ENCODE measurements at places on chromosomes 2 and 18. TPM values are rescaled to one million over a fixed set of nuclear protein-coding genes. Genes with fewer than 3 reads are reported as not detected.

Gene MPP4
- 0.35 TPM for total RNA-seq

Gene DYNAP
- total RNA-seq = not detected

Gene SNTG2
- total RNA-seq = not detected

Gene AGFG1
- 30.2 TPM for total RNA-seq

Gene CAPN14
- 4.0 TPM for total RNA-seq

Gene BMP10
- total RNA-seq = not detected

Gene IL37
- not detected for total RNA-seq

Gene FASTKD2
- total RNA-seq = 35.2 TPM

Gene RAB11FIP5
- total RNA-seq = 25.2 TPM

Gene FECH
- total RNA-seq = 20.0 TPM

Gene RFX8
- total RNA-seq = 0.09 TPM

Gene CARF
- 2.0 TPM for total RNA-seq

Gene ZSWIM2
- total RNA-seq = not detected

Gene VWA3B
- not detected for total RNA-seq

Gene ACTG2
- 2.3 TPM for total RNA-seq

Gene GALNT5
- total RNA-seq = 48.1 TPM

Gene FN1
- 679 TPM for total RNA-seq

Gene CDH19
- not detected for total RNA-seq

Gene HOXD10
- total RNA-seq = not detected

Gene NLRC4
- not detected for total RNA-seq

Gene CYB5A
- 155 TPM for total RNA-seq

Gene FASTKD1
- 20.3 TPM for total RNA-seq

Gene CGREF1
- 0.70 TPM for total RNA-seq

Gene BCL11A
- 10.8 TPM for total RNA-seq

Gene EIPR1
- 46.8 TPM for total RNA-seq

Gene CPO
- not detected for total RNA-seq

Gene PLGLB1
- total RNA-seq = not detected

Gene SKA1
- 6.5 TPM for total RNA-seq

Gene NCKAP5
- 1.8 TPM for total RNA-seq

Gene BCL2
- total RNA-seq = 2.7 TPM

Gene NEU2
- not detected for total RNA-seq

Measured in airway epithelial cell (primary cell).